ENCODE measurements at places on chromosomes 12 and 14.
A peak's percentile ranks its signal among the peaks of the same experiment; 100 is the strongest.

- DNase-seq = no peak
Observed at GRCh38 chr14:50831726-50832168, 785 bp upstream of the NIN start.

GRCh38 chr14:104536942-104537612 lies 42.5 kb upstream of the C14orf180 start:
- DNase-seq = no peak

DNA sequence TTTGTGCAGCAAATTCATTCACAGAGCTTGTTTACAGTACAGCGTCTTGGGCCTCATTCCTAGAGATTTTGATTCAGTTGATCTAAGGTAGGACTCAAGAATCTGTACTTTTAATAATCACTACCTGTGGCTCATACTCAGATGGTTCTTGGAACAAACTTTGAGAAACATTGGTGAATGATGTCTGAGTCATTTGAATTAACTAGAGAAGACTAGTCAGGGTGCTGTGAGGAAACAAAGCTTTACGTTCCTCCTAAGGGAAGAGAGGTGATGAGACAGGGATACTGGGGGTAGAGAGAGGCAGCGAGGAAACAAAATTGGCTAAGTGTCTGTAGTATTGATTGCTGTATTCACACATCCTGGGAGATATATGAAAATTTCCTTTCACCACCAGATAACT lies 109.4 kb downstream of the SLC15A5 start:
- DNase-seq = no peak

DNA sequence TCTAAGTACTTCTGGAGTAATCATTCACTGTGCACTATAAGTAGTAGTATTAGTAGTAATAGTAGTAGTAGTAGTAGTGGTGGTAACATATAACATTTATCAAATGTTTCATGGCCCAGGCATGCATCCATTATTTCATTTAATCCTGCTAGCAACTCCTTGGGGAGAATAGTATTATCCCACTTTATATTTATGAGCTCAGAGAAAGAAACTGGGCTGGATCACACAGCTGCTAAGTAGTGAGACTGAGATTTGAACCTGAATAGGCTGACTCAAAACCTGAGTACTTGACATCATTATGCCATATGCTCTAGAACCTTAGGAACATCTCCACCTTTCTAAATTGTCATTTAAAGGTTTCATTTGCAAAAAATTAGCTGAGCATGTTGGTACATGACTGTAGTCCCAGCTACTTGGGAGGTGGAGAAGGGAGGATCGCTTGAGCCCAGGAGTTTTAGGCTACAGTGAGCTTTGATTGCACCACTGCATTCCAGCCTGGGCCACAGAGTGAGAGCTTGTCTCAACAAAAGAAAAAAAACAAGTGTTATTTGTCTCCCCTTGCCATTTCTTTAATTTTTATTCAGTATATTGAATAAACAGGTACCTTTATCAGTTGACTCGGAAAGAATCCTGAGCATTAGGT lies 11.4 kb upstream of the NID2 start:
- no peak for DNase-seq

- DNase-seq = no peak
Observed at GRCh38 chr14:23514644-23514957, 37.0 kb downstream of the ZFHX2 start.

DNA sequence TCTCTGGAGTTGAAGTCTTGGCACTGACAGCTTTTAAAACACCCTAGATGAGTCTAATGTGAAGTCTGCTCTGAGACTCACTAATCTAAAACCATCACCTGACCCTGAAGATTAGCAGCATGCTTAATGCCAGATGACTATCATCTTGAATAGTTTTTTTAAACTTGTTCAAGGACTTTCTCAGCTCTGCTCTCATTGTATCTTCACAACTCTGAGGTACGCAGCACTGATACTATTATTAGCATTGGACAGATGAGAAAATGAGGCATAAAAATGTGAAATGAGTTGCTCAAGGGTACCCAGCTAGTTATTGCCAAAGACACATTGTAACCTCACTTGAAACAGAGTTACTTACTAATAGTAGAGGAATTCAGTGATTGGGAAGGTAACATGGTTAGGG lies 4.8 kb downstream of the SLC38A1 start:
- DNase-seq = peak; percentile 47

GRCh38 chr12:89936631-89937030 lies 228.0 kb upstream of the ATP2B1 start:
- no peak for DNase-seq

DNA sequence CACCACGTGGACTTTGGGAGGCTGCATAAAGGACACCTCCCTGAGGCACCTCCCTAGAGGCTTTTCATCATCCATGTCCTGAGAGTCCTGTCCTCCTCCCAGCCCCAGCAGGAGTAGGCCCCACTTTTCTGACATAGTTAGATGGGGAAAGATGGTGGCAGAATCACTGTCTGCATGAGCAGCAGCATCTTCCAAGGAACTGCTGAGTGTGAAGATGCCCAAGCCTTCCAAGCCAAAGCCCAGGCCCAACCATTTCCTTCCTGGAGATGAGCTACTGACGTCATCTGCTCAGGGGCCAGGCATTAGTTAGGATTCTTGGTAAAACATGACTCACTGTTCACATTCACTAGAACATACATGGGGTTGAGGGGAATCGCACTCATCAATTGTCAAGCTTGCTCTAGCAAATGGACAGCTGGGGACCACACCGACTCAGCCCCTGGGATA lies 37.3 kb downstream of the VDR start:
- DNase-seq = peak; percentile 89

DNA sequence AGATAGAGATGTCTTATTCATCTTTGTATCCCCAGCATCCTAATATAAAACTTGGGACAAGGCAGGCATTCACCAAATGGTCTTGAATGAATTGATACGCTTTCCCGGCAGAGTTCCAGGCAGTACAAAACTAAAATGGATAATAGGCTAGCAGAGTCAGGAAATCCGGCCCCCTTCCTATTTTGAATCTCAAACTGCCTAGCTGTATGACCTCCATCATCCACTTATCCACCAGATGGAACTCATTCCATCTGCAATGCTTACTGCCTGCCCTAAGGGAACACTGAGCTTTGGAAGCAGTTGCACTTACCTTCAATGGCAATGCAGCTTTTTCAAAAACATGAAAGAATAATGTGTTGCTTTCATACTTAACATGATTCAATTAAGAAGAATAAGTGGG lies 43.4 kb downstream of the BDKRB1 start:
- DNase-seq = no peak

DNA sequence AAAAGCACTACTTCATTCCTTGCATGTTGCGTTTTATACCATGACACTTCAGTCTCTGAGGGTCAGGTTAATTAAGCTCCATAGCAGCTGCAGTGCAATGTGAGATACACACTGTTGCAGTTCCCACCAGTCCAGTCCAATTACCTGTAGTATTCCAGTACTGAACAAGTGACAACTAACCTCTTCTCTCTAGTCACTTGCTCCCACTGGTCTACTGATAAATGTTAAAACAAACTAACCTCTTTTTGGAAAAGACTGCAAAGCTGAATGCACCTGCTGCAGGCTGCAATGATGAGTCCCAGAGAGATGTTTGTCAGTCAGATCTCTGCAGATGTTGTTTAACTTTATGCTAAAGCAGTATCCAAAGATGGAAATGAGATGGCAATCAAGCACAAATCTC lies 7.9 kb downstream of the NOVA1 start:
- no peak for DNase-seq

DNA sequence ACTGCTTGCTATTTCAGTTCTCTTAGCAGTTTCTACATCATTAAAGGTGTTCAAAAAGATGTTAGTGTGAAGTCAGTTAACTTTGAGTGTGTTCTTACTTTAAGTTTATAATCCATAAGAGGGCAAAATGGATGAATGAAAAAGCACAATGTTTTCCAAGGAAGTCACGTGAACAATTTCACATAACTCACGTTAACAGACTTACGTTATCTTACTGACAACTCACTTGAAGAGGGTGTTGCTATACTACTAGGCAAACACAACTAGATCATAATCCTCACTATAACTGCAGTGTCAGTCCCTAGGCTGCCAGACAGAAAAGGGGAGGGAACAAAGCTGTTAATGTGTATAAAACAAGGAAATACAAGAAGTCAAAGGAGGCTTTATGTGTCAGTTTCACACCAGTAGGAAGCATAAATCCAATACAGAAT lies 6.4 kb downstream of the SLC2A13 start:
- no peak for DNase-seq

DNA sequence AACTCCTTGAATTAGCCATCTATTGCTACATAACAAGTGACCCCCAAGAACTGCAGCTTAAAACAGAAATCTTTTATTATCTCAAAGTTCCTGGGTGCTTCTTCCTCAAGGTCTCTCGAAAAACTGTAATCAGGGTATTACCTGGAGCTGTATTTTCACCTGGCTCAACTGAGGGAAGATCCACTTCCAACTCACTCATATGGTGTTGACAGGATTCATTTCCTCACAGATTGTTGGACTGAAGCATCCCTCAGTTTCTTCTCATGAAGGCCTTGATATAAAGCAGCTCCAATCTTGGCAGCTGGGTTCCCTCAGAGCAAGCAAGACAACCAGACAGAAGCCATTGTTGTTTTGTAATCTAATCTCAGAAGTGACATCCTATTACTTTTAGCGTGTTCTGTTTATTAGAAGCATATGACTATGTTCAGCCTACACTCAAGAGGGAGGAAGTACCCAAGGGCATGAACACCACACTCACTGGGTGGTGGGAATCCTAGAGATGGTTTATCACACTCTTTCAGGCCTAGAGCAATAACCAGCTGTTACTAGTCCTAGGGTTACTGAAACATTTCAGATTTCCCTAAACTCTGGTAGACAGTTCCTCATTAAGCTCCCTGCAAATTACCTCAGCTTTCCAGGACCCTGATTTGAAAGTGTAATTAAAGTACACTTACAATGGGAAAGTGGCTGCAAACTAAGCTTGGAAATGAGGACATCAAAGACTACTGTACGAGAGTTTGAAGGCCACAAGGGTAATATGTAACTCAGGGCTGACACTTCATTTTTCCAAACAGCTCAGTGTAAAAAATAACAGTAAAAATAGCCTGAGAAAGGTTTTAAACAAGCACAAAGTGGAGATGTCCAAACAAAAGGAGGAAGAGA lies 222.2 kb downstream of the SEC23A start:
- no peak for DNase-seq

- DNase-seq = no peak
Observed at GRCh38 chr12:66030217-66030781, 100.3 kb downstream of the LLPH start.

GRCh38 chr12:32248441-32249140 lies 141.9 kb downstream of the BICD1 start:
- no peak for DNase-seq

GRCh38 chr12:117064596-117064995 lies 34.6 kb downstream of the TESC start:
- DNase-seq = no peak

DNA sequence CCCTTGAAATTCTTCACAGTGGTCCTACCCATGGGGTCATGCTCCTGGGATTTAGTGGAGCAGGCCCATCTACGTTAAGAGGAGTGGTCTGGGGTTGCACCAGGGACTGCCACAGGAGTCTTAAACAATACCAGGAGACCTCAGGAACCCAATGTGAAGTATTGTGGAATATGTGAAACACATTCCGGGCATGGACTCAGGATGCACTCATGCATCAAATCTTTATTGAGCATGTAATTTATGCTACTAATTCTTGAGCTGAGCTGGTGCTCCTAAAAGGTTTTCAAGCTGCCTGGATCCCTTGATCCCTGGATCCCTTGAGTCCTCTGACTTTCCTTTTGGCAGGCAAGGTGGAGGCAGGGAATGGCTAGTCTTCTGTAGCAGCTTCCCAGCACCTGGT lies 8.8 kb downstream of the SERPINA10 start:
- DNase-seq = no peak

- no peak for DNase-seq
Observed at GRCh38 chr12:30880061-30880460, 46.5 kb upstream of the TSPAN11 start.

DNA sequence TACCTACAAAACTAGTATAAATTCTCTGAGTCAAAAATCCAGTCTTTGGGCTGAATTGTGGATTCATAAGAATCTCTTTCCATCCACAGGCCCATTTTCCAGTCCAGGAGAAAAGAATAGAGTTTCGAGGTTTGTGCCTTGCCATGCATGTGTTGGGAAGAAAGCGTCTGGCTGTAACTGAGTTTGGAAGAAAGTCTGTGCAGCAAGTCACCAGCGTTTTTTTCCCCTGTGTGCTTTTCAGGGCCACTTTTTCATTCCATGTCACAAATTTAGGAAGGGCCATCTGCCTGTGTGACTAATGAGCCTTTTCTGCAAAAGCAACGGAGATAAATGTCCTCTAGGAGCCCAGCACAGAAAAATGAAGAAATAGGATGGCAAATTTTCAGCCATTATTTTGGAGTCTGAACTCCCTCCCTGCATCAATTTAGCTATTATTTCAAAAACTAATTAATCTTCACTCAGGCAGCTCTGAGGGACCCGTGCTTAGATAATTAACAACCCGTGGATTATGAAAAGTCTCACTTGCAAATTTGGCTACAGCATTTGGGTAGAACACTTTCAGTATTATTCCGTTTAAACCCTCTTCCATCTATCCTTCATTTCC lies 261.5 kb downstream of the SUDS3 start:
- DNase-seq = no peak

DNA sequence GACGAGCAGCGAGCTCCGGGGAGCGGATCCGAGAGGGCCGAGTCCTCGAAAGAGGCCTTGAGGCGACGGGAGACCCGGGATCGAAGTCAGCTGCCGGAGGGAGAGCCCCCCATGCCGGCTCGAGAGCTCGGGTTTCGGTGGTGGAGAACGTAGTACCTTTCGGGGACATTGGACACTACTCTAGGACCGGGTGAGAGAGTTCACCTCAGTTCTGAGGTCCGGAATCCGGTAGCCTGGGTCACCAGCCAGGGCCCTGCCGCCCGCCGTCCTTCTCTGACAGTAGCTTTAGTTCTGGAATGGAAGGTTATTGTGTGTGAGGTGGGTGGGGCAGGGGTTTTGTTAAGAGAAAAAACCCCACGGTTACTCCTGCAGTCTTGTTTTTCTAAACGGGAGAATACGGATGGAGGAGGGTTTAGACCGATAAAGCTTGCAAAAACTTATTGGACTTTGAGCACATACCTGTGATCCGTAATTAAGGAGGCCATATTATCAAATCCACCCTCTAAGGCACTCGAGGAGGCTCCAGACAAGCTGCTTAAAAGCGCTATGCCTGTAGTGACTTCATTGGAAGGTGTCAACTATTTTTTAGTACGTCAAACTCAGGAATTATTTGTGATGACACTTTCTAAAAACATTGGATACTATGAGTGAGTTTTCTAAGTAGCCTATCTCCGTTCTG lies 765 bp downstream of the SCYL2 start:
- DNase-seq = peak; percentile 9

GRCh38 chr12:5507401-5507935 lies 75.6 kb downstream of the NTF3 start:
- no peak for DNase-seq

- no peak for DNase-seq
Observed at GRCh38 chr14:101359221-101360053, 201.9 kb upstream of the DIO3 start.

- DNase-seq = peak; percentile 46
Observed at GRCh38 chr12:111443586-111443985, 37.9 kb downstream of the SH2B3 start.

DNA sequence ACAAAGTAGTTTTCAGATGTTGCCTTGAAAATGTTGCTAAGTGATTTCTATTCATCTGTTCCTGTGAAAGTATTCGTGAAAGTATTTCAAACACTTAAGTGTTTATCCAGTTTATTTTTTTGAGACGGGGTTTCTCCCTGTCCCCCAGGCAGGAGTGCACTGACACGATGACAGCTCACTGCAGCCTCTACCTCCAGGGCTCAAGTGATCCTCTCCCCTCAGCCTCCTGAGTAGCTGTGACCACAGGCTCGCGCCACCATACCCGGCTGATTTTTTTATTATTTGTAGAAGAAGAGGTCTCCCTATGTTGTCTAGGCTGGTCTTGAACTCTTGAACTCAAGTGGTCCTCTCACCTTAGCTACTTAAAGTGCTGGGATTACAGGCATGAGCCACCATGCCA lies 1.7 kb downstream of the ZDHHC17 start:
- DNase-seq = no peak

Measured in AG20443 (cell line).